Chondrocyte (in vitro differentiated cells): ENCODE measurements at places on chromosomes 4 and X. TPM values are rescaled to one million over a fixed set of nuclear protein-coding genes. Genes with fewer than 3 reads are reported as not detected.

Gene FAM241A
- total RNA-seq, result 0.53 to 0.74 TPM (median 0.62 TPM) in 3 replicates

Gene NOA1
- 12.9 to 14.5 TPM (median 13.9 TPM) in 3 replicates for total RNA-seq

Gene PCDH18
- 33.3 to 69.9 TPM (median 35.8 TPM) in 3 replicates for total RNA-seq

Gene MAGEA2B
- total RNA-seq, result not detected in 3 replicates

Gene TKTL2
- total RNA-seq, result not detected in 3 replicates

Gene TRIML2
- 1.1 to 2.8 TPM (median 1.6 TPM) in 3 replicates for total RNA-seq

Gene LNX1
- 1.1 to 2.3 TPM (median 1.8 TPM) in 3 replicates for total RNA-seq
